ENCODE measurements at places on chromosomes 11 and 22.

DNA sequence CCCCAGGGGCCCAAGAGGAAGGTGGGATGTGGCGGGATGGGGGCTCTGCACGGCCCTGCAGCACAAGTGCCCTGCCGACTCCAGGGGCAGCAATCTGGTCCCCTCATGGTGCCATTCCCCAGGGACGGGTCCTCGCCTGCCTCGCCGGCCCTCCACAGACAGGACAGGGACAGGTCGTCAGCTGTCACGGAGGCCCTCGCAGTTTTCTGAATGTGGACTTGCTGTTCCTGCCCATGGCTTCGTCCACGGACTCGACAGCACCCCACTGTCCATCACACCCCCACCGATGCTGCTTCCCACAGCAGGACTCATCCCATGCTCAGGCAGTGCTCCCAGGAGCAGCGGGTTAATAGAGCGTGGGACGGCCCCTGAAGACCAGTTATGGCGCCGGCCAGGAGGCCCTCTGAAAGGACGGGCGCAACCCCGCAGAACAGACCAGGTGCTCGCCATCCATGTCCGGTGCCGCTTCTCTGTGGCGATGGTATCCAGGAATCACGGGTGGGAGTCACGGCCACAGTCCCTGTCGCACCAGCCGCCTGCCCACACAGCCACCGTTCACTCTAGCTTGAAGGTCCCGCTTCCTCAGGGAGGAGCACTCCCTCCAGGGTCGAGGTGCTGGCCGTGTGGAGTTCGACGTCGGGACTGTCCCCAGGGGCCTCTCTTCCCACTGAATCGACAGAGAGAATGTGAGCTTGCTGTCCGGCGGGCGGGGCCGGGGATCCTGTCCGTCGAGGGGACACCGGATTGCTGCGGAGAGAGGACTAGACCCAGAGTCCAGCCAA is 18.5 kb upstream of the MUC2 start:
- DNase-seq, result no peak

DNA sequence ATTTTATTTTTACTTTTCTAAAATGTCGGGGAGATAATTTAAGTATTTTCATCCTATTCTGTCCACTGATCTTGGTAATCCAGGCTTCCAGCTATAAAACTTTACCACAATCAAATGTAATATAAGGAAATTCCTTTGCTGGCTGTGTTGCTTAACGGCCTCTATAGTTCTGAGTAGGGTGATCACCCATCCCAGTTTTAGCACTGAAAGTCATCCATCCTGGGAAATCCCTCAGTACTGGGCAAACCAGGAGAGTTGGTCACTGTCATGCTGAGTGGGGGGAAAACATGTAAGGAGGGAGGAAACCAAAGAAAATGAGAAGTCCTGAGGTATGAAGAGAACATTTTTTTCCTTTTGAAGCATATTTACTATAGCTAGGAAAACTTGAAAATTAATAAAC is 12.8 kb upstream of the BACE1-AS start:
- DNase-seq, result no peak

DNA sequence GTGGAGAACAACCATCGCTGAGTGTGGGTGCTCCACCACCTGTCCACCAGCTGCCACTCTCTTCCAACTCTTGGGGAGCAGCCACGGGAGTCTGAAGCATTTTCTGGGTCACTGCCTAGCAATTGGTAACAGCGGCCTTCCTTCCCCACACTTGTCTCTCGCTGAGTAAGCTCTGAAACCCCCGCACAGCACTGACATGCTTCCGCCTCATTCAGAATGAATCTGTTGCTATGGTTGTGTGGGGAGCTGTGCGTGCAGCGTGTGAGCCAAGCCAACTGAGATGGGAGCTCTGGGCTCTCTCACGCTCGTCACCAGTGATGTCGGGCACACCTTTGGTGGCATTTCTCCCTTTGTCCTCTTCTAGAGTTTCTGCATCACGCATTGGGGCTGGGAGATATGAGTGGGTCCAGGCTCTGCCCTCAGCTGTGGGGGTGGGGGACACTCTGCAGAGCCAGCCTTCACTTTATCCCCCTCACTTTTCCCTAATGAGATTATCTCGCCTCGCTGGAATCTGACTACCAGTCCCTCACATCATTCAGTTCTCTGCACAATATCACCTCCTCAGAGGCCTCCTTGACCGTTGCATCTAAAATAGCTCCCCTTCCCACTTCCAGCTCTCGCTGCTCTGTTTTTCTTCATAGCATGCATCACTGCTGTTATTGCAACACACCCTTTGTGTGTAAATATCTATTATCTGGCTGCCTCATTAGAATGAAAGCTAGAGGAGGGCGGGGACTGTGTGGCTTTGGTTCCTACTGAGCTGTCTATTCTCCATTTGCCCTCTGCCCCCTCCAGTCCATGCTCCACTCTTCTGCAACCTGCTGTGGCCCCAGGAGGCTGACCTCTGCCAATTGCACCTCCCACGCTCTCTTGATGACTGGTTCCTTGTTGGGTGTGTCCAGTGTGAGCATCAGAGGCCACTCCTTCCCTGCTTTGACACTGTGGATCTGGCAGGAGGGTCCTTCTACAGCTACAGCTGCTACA is 569.9 kb upstream of the CADM1 start:
- DNase-seq, result no peak

GRCh38 chr11:520428-521176 is 13.6 kb upstream of the RNH1 start:
- DNase-seq, result no peak

Measured in T-helper 9 cell (primary cell).